GM06990 (cell line): ENCODE measurements at places on chromosomes 5 and 9.

DNA sequence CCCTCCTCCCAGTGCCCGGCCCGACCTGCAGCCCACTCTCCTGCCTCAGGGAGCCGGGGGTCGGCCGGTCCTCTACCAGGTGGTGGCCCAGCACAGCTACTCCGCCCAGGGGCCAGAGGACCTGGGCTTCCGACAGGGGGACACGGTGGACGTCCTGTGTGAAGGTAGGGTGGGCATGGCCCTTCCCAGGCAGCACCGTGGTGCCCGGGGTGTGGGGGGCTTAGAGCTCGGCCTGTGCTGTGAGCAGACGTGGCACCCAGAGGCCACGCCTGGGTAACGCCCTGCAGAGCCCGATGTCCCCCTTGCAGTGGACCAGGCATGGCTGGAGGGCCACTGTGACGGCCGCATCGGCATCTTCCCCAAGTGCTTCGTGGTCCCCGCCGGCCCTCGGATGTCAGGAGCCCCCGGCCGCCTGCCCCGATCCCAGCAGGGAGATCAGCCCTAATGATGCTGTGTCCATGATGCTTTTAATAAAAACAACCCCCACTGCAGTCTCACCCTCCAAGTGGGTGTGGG lies 7.2 kb downstream of the ENTPD8 start:
- DNase-seq = no peak

DNA sequence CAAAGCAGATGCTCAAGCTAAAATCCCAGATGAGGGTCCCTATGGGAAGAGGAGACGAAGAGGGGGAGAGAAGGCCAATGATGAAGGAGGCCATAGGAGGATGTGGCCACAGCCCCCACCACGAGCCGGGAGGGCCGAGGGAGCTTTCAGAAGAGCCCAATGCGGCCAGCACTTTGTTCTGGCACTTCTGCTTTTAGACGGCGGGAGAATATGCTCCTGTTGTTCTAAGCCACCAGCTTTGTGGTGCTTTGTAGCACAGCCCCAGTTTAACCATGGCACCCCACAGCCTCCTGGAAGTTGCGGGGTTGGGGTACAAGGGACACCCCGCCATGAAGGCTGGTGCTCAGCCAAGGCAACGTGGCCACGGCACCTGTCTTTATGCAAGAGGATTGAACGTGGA lies 33.4 kb downstream of the LPCAT1 start:
- peak; percentile 69 for DNase-seq

- DNase-seq = no peak
Observed at GRCh38 chr5:165495829-165496380, 1990.5 kb downstream of the MAT2B start.

DNA sequence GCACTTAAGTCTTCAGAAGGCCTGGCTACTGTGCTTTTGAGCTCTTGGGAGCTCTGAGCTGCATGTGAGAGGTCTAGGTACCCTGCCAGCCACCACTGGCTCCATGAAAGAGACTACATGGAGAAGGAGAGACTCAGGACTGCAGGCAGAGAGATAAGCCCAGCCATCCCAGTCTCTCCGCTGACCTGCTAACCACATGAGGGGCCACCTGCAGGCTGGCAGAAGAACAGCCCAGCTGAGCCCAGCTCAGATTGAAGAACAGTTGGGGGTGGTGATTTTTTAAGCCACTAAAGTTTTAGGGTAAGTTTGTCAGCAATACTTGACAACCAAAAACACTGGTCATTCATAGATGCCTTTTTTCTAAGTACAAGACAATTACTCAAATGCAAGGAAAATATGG lies 205.0 kb upstream of the PRDM9 start:
- DNase-seq = no peak

GRCh38 chr5:40653221-40654022 lies 26.3 kb upstream of the PTGER4 start:
- no peak for DNase-seq

DNA sequence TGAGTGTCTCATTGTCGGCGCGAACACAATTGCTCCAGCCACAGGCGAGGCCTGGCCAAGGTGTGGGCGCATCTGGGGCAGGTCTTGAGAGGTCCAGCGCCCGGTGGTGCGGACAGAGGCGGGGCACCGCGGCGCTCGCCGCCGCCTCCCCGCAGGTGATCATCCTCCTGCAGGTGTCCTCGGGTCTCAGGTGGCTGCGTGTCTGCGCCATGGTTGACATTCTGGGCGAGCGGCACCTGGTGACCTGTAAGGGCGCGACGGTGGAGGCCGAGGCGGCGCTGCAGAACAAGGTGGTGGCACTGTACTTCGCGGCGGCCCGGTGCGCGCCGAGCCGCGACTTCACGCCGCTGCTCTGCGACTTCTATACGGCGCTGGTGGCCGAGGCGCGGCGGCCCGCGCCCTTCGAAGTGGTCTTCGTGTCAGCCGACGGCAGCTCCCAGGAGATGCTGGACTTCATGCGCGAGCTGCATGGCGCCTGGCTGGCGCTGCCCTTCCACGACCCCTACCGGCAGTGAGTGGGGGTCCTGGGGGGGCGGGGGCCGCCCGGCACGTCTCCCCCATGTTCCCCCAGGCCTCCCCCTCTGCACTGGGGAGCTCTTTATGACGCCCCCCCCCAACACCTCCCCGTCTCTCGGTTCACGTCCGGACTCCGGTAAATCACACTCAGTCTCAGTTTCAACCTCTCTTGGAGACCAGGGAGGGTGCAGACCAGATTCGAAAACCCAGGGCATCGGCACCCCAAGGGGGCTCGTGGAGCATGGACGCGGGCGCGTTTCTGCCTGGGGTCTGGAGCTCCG lies 446 bp downstream of the NXNL2 start:
- DNase-seq = peak; percentile 26

DNA sequence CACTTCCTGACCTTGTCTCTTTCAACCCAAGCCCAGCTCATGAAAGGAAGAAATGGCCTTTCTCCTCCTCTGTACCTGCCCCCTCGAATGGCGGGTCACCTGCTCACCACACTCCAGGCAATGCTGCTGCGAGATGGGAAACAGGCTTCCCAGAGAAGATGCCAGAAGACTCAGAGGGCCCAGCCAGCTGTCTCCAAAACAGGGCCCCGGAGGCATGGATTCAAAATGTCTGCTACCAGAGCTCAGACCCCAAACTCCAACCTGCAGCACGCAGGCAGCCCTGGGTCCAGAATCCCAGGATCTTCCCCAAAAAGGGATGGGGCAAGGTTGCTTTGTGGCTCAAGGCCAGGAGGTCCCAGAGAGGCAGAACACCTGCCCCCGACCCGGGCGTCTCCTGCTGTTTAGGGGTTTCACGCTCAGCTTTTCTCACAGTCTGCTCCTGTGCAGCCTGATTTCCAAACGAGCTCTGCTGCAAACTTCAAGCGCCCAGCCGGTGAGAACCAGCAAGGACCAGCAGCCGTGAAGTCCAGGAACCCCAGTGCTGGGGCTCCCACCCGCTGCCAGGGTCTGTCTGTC lies 42.5 kb downstream of the VAV2 start:
- DNase-seq = no peak
